Kidney epithelial cell (primary cell): ENCODE measurements at places on chromosomes 4 and X.

GRCh38 chr4:184856277-184856609 is 30.5 kb upstream of the ACSL1 start:
- DNase-seq, result no peak

- no peak for DNase-seq
Observed at GRCh38 chr4:99352602-99353537, at the start of gene ADH1C. Gene ADH1C, minus strand, starts transcription at chr4:99352746. Its CDS starts 71 bp downstream, at chr4:99352675.

GRCh38 chr4:181416966-181417365 is 826.2 kb upstream of the TENM3 start:
- DNase-seq, result no peak

DNA sequence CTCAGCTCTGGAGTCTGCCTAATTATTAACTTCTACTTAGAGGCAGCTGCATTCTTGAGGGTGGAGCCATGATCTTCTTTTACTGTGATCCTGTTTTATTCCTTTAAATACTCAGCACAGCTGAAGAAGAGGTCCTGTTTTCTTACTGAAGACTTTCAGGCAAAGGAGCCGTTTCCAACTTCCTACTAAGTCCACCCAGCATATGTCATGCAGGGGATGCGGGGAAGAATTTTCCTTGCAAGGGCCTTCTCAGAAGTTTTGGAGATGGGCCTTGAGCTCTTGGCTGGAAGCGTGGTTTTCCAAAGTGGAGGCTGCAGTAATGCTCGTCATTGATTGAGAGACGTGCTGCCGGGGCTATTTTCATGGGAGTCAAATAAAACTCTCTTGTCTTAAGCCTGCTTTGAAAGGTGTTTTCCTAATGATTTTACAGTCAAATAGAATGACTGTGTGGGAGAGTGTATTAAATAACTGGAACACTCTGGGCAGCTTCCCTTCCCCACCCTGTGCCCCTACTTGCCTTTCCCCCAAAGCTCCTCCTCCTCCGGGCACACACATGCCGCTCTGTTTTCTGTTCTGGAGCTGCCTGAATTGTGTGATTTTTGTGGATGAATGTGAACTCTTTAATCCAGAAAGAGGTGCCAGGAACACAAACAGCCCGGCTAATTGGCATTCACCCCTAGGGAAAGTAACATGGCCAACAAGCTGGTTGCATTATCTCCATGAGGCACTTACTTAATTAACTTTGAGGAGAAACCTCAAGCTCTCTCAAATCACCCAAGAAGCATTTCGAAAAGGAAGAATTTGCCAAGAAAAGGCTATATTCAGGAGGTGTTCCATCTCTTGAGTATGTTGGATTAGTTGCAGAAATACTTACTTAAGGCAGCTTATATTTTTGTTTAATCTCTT is 28.1 kb downstream of the FGF2 start:
- DNase-seq, result no peak

DNA sequence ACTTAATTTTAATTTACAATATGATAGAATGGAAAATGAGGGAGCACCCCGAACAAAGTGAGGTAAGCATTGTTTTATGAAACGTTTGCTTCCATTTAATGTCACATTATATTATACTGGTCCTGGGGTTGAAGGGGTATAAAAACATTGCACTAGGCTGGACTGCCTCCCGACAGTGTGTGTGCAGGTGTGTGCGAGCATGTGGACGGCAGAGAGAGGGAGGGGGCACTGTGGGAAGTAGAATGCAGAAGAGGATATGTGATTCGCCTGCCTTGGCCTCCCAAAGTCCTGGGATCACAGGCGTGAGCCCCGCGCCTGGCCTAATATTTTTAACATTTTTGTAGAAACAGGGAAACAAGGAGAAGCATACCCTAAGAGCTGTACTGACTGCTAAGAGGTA is 36.0 kb downstream of the IRF2 start:
- no peak for DNase-seq

- no peak for DNase-seq
Observed at GRCh38 chr4:4780729-4781244, 78.7 kb upstream of the MSX1 start.

DNA sequence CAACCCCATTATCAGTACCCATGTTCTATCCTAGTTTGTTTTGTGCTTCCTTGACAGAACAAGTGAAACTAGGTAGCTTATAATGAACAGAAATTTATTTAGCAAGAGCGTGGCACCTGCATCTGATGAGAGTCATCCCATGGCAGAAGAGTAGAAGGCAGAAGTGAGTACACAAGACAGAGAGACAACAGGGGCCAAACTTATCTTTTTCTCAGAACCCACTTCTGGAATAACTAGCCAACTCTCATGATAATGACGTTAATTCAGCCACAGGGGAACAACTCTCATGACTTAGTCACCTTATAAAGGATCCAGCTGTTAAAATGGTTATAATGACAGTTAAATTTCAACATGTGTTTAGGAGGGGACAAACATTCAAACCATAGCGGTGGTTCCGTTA is 644.9 kb downstream of the TECRL start:
- DNase-seq, result no peak

DNA sequence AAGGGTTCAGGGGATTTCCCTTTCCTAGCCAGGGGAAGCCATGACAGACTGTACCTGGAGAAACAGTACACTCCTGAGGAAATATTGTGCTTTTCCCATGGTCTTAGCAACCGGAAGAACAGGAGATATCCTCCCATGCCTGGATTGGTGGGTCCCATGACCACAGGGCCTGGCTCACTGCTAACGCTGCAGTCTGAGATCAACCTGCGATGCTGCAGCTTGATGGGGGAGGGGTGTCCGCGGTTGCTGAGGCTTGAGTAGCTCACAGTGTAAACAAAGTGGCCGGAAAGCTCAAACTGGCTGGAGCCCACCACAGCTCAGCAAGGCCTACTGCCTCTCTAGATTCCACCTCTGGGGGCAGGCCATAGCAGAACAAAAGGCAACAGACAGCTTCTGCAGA is 819.5 kb downstream of the TECRL start:
- DNase-seq, result no peak

DNA sequence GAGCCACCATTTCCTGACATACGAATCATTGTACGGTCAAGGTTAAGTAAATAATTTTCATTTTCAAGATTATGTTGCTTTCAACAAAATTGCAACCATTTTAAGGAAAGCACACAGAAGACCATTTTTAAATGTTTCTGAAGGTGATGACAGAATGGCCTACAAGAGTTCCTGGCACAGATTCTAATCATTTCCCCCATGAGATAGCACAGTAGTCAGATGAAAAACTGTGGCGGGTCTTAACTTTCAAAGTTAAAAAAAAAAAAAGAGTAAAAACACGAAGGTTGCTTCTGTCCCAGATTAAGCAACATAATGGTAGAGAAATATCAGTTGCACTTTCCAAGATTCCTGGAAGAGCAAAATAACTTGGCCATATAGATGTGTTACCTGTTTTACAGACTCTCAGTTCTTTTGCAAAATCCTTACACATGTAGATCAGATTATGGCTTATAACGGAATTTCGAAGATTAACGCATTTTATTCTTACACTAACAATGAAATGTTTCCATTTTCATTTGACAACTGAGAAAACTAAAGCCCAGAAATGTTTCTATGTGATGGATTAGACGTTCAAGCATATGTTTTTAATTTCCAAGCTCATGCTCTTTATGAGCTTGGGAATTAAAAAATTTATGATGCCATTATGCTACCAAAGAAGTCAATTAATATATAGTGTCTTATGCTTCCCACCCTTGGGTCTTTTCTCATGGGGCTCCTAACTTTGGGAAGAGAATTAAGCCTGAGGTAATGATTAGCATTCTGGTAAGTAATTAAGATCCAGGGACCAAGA is 335.1 kb upstream of the CLNK start:
- no peak for DNase-seq

DNA sequence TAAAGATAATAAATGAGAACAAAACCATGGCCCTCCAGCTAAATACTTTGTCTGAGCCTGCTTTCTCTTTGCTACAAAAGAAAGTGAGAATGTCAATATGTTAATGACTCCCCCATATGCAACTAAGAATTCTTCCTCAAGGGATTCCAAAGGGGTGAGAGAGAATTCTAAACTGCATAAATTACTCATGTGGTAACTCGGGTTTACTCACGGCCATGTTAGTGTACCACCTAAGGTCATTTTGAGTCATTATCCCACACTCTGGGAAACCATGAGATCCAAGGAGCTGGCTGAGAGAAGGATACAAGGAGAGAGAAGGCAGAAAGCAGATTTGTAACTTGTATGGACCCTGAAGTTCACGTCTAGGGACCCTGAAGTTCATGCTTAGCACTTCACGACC is 190.3 kb downstream of the DHX15 start:
- peak; percentile 83 for DNase-seq

DNA sequence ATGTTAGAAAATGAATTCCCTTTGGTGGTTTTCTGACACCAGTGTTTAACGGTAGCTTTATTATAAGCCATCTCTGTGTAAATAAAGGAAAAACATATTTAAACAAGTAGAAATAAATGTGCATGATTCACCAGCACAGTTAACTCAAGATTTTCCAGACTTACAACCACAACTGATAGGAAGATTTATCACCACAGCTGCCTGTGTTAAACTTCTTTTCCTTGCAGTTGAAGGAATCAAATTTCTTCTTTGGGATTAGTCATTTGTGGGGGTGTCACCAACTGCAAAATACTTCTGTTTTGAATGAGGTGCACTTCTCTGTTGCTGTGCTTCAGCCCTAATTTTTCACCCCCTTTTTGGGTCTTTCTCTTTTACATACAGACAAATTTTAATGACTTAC is 128.1 kb upstream of the STK26 start:
- DNase-seq, result peak; percentile 12

DNA sequence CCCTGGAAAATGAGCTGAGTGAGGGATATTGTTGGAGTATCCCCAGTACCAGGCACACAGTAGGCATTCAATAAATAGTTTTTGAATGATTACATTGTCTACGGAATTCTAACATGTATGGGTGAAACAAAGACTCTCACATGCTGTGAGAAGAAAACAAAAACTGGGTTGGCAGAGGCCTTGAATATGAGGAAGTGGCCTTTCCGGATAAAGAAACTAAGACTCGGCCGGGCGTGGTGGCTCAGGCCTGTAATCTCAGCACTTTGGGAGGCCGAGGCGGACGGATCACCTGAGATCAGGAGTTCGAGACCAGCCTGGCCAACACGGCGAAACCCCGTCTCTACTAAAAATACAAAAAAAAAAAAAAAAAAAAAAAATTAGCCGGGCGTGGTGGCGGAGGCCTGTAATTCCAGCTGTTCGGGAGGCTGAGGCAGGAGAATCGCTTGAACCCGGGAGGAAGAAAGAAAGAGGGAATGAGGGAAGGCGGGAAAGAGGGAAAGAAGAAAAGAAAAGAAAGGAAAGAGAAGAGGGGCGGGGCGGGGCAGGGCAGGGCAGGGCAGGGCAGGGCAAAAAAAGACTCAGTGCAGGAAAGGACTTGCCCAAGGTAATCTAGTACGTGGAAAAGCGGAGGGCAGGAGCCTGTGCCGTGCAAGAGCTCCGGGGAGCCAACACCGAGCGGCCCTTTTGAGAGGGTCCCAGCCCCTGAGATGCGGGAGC is 689 bp upstream of the TMA16 start:
- no peak for DNase-seq

DNA sequence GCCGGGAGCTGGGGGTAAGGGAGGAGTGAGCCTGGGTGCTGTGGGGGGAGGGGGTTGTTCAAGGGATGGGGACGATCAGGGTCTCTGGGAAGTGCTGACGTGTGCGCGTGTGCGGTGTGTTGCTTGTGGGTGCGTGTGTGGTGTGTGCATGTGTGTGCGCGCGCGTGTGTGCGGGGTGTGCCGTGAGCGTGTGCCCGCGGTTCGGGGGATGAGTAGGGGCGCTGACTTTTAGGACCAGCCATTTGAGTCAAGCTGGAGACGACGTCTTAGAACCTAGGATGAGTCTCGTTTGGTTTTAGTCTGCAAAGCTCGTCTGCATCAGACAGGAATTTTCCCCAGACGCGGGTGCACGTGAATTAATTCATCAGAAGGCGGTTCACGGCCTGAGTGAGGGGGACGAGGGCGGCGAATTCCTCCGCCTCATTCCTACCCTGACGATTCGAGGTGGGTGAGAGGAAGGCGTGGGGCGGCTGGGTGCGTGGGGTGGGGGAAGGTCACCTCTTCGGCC is 950 bp upstream of the TMEM271 start:
- no peak for DNase-seq

DNA sequence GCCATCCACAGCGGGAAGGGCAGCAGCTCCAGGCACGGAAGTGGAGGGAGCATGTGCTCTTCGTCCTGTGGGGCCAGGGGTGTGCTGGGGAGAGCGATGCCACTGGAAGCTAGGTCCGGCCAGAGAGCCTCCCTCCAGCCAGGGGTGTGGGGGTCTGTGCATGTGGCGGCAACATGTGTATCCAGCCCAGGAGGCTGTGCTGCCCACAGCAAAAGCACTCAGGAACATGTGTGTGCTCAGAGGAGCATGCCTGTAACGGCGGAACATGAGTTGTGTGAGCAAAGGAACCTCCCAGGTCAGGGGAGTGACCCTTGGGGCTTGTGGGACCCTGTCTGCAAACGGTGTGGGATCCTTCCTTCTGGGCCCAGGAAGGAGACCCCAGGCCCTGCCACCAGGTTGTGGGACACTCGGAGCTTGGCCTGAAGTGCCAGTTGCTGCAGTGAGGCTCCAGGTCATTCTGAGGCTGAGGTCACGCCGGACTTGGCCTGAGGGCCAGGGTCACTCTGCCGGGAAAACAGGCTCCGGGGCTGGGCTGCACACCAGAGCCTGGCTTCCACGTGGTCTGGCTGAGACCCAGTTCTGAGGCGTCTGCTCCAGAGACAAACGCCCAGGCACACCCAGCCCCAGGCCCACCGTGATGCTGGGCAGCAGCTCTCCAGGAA is 37.2 kb downstream of the CPLX1 start:
- no peak for DNase-seq

DNA sequence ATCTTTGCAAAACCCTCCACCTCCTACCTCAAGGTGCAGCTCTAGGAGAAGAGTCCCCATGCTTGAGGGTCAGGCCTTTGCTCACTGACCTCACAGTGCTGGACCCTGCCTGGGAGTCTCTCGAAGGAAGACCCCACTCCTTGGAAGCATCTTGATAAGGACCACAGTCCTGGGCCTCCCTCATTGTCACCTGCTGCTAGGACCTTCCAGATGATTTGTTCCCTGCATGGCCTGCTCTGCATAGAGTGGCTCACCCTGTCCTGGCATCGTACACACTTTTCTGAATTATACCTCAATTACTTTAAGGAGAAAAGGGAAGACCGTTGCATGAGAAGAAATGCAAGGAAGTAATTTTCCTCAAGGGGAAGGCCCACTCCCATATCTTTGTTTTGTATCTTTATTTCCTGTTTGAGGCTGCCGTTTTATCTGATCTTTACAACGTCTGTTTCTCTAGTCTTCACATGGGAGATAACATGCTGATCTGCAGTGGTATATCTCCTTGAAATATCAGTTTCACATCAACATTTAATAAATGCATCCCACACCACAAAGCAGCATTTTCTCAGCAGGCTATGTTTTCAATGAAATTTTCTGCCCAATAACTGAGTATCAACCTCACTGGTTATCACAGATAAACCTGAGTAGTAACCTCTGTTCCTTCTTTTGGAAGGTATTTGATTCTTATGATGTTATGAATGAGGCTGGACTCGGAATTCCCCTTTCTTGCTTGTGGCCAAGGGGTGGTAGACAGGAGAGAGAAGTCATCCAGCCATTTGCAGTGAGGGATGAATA is 15.0 kb upstream of the AKAP17A start:
- no peak for DNase-seq
